ENCODE measurements at places on chromosomes 4 and X.

DNA sequence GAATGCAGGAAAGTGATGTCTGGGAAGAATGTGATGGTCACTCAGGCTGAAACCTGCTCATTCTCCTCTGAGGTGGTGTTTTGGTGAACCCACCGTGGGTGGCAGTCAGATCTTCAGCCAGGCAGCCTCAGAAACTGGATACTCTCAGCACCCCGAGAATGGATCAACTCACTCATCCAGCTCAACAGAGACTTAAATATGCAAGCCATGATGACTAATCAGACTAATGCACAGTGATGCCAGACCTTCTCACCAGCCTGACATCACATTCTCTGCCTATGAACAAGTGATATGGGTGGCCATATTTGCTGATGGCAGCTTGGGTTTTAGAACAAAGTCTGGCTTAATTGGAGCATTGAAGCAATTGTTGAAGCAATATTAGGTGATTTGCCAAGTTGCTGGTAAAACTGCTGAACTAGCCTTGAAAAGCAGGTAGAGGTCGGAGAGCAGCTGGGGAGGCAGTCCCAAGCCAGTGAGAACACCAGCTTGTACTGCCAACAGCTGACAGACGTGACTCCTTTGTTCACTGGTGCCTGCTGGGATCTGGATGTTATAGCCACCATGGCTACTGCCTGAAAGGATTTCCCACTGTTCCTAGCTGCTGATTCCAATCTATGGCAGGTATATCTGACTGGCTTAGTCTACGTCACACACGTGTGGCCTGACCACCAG, 608.1 kb downstream of the MID1IP1 start:
- DNase-seq, result no peak

DNA sequence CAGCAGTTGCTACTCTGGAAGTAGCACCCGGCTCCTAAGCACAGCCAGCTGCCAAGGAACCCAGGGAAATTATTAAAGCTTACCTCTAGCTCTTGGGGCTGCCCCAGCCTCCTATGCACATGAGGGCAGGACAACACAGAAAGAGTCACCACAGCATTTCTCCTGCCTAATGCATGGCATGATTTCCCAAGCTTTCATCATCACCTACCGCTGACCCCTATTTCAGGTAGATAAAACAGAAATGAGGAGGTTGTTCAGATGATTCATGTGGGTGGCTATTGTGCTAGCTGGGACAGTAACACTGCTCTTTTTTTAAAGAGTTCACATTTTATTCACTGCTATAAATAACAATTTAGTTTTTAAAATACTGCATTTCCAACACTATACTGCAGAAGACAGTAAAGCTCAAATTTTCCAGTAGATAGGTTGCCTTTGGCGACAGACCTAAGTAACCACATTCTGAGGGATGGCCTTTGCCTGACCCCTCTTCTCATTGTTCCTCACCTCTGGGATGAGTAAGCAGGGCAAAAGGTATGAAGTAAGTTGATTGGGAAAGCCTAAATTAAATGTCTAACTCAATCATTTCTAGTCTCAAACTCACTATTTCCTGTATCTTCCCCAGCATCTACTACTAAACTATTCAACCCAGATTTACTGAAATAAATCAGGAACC, 16.7 kb downstream of the CASK start:
- DNase-seq, result no peak

DNA sequence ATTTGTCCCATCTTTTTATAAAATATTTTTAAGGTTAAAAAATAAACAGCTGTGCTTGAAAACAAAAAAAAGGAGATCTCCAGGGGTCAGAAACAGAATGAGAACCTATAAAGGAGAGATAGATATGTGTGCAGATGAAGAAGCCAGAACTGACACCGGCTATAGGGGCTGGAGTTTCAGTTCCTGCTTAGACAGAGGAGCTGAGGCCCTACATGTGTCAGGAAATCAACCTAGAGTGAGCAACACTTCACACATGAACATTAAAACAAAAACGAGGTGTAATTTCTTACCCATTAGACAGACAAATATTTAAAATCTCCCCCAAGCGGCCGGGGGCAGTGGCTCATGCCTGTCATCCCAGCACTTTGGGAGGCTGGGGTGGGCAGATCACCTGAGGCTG, 17.8 kb upstream of the HUWE1 start:
- DNase-seq, result no peak

- no peak for DNase-seq
Observed at GRCh38 chrX:109373468-109373867, 108.4 kb downstream of the GUCY2F start.

DNA sequence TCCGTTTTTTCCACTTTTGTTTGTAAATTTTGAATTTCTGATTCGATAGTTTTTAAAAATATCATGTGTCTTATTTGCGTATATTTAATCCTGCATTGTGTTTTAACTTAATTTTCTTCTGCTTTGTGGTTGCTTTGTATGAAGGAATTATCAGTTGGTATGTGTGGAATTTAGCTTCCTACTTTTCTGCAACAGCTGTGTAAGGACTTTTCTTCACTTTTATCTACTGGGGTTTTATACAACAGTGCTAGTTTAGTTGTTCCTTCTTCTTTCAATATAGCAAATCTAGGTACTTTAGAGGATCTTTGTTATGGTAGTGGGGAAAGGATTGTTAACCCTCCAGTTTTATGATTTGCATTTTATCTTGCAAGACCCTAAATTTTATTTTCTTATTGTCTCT, 410.3 kb downstream of the CCSER1 start:
- no peak for DNase-seq

- DNase-seq, result no peak
Observed at GRCh38 chr4:101328063-101328602, 19.2 kb downstream of the PPP3CA start.

- DNase-seq, result no peak
Observed at GRCh38 chrX:41009850-41010846, 75.1 kb upstream of the USP9X start.

- no peak for DNase-seq
Observed at GRCh38 chrX:1274786-1275185, 6.2 kb downstream of the CSF2RA start.

DNA sequence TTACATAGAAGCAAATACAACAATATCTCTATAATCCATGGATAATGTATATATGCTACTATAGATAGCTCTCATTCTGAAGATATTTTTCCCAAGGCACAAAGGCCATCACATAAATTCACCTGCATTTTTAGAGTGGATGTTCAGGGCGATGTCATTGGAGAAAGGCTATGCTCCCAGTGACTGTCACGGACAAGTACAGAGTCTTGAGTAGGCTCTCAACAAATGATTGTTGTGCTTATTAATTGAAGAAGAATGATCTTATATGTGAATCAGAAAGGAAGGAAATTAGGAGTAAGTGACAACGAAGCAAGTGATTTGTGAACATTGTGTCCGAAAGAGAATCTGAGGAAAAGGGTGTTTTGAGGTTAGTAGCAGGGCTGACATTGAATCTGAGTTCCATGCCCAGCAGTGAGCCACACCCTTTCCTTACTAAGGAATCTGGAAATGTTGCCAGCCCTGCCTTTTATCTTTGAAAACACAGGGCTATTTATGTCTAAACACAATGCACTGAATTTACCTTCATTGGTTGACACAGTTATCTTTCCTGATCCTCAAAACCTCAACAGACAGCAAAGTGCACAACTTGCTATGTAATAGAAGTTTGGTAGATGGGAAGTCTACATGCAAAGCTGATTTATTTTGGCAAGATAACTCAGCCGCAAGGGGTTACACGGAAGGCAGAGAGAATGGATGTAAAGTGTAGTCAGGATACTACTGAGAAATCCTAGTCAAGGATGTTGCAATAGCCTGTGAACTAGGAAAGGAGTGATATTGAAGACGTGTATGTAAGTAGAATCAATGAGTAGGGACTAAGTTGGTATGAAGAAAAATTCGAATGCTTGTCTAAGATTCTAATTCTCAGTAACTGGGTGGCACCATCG, 50.4 kb downstream of the SORBS2 start:
- no peak for DNase-seq

- no peak for DNase-seq
Observed at GRCh38 chr4:153728660-153729059, 31.2 kb downstream of the RNF175 start.

DNA sequence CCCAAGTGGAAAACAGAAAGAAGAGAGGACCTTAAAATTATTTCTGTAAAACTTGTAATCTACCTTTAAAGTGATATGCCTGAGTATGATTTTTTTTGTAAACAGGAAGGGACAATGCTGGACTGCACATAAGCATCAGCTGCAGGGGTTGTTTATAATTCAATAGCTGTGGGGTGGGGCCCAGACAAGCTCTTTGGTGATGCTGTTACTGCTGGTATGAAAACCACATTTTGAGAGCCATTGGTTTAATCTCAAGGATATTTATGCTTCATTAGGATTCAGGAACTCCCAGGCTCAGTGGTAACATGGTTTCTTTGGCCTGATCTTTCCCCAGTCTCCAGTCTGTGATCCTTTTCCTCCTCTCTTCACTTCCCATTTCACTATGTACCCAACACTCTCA, 34.3 kb upstream of the GRPR start:
- DNase-seq, result no peak

- DNase-seq, result no peak
Observed at GRCh38 chrX:10178866-10179463, 22.2 kb downstream of the CLCN4 start.

DNA sequence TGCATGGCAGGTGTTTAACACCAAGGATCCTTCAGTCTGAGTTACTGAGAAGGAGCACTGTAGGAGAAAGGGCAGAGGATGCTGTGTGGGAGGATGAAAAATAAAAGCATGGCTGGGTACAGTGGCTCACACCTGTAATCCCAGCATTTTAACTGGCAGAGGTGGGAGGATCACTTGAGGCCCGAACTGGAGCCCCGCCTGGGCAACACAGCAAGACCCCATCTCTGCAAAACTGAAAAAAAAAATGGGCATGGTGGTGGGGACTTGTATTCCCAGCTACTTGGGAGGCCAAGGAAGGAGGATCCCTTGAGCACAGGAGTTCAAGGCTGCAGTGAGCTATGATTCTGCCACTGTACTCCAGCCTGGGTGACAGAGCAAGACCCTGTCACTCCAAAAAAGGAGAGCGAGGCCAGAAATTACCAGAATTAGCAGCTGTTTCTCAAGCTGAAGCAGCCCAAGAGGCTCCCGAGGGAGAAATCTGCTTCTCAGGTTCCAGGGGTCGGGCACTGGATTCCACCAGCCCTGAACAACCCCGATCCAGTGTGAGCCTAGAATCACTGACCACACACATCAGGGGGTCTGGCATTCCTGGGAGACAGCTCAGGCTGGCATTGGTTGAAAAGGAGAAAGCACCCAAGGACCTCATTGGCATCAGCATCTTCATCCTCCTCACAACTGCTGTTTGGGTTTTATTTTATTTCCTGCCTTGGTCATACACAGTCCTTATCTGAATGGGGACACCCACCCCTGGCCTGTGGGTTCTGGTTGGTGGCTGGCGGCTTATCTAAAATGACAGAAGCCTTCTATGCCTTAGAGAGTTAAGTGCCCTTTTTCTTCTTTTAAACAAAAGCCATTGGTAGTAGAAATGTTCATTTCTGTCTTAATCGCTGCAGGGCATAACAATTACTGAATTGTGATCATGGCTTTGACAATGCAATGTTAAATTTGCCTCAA, 66.3 kb upstream of the TRIM2 start:
- DNase-seq, result no peak

- no peak for DNase-seq
Observed at GRCh38 chr4:113474017-113474416, 287.5 kb downstream of the CAMK2D start.

GRCh38 chr4:107330916-107331315, 294.8 kb upstream of the DKK2 start:
- no peak for DNase-seq

DNA sequence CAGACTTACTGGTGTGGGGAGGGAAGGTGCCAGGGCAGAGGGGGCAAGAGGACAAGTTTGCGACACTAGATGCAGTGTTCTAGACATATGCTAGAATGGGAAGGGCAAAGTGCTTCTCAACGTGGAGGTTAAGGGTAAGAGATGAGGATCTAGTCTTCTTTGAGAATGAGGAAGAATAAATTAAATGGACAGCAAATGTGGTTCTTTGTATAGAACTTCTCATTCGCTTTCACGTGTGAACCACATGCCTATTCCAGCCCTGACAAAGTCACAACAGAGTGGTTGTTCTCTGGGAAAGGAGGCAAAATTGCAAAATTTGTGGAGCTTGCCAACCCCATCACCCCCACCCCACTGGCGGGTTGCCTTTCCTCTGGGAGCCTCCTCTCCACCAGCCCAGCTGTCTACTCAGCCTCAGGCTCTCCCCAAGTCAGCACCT, 1.5 kb upstream of the ANXA5 start:
- DNase-seq, result no peak

DNA sequence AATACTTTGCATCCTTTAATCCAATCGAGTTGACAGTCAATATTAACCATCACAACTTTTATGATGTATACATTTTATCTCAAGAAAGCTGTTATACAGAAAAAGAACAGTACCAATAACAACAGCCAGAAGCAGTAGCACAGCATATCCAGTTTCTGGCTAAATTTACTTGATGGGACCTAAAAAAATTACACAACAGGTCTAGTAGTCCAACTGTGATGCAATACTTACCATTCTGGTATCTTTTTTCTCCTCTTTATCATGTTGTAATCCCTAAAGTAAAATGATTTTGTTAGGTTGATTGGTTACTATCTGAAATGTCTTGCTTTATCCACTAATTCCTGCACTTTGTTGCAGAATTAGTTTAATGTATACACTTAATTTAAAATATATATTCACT, 1150.6 kb downstream of the FAT4 start:
- DNase-seq, result no peak

GRCh38 chr4:128337863-128338262, 50.2 kb upstream of the PGRMC2 start:
- no peak for DNase-seq

GRCh38 chrX:700936-701335, 70.3 kb downstream of the SHOX start:
- no peak for DNase-seq

DNA sequence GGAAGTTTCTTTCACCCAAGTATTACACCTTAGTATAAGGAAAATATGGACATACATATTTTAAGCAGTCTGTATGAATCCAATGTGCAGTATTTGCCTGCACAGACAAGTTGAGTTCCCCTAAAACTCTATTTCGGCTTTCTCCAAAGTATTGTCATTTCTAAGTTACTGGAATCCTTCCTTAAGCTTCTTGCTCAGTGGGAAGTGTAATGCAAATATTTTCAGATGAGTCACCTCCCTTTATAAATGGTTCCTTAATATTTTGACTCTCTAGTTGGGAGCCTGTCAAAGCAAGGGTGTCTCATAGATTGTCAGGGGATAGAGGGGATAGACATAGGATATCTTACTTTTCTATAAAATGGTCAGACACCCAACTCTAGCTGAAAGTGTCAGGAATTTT, 178.6 kb downstream of the NAA11 start:
- DNase-seq, result no peak

DNA sequence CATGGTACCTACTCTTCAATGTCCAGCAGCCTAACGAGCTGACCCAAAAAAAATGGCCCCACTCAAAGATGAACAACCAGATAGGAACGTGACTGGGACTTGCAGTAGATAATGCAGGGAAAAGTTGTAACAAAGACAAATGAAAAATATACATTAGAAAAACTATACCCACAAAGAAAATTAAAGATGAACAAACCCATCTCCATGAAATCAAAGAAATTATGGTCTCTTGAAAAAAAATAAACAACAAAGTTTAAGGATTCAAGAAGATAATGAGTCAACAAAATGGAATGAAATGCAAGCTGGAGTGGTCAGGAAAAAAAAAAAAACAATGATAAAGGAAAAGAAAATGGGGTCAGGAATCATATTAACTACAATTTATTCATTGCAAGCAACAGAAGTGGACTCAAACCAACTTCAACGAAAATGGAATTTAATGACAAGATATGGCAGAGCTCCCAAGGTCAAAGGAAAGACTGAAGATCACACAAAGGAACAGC, 309.8 kb upstream of the GALNT7 start:
- DNase-seq, result no peak

All from stimulated activated CD4-positive, alpha-beta T cell treated with anti-CD3 and anti-CD28 coated beads, Interleukin-1b, Interleukin-23, amount 100 ng/mL, for 1 hour (primary cell).